ENCODE measurements at places on chromosomes 1 and 21. TPM values are rescaled to one million over a fixed set of nuclear protein-coding genes. Genes with fewer than 3 reads are reported as not detected.

Gene WNT9A
- 1.3 TPM for total RNA-seq

Gene FAM110D
- total RNA-seq, result not detected

Gene LCE3E
- total RNA-seq, result not detected

Gene GBP6
- total RNA-seq, result not detected

Gene LRRN2
- total RNA-seq, result not detected

Gene RABGGTB
- 74.5 TPM for total RNA-seq

Gene GPR89A
- total RNA-seq, result 18.5 TPM

Gene NKAIN1
- 0.26 TPM for total RNA-seq

Gene LRRIQ3
- total RNA-seq, result 0.46 TPM

Gene TNFAIP8L2
- not detected for total RNA-seq

Gene SLFNL1
- 0.46 TPM for total RNA-seq

Gene ADCY10
- total RNA-seq, result under 0.01 TPM

Gene CD84
- not detected for total RNA-seq

Gene SPTA1
- under 0.01 TPM for total RNA-seq

Gene KRTAP19-1
- total RNA-seq, result not detected

Gene FCGR2B
- not detected for total RNA-seq

Gene LRRC53
- total RNA-seq, result not detected

Gene NCMAP
- total RNA-seq, result not detected

Gene SVBP
- total RNA-seq, result 5.9 TPM

Gene SLC45A3
- total RNA-seq, result 4.3 TPM

Gene ZNF687
- 12.5 TPM for total RNA-seq

Gene MORC3
- total RNA-seq, result 31.6 TPM

Gene PMVK
- 9.6 TPM for total RNA-seq

Gene CD5L
- not detected for total RNA-seq

Gene RSBN1
- 17.7 TPM for total RNA-seq

Gene KCNK2
- 16.3 TPM for total RNA-seq

Gene PTGFR
- total RNA-seq, result 28.9 TPM

Gene ATP6V1G3
- not detected for total RNA-seq

Gene PLEKHG5
- total RNA-seq, result 37.3 TPM

Gene SLAMF9
- total RNA-seq, result 0.59 TPM

Gene ZBTB8A
- 6.9 TPM for total RNA-seq

Gene KCNA2
- total RNA-seq, result not detected

Gene PTGER3
- 2.8 TPM for total RNA-seq

Gene RPS6KC1
- total RNA-seq, result 38.0 TPM

Gene HMCN1
- 151 TPM for total RNA-seq

Gene COL9A2
- 1.5 TPM for total RNA-seq

Gene JAM2
- 3.3 TPM for total RNA-seq

Gene ST6GALNAC5
- total RNA-seq, result 0.83 TPM

Gene FAM43B
- total RNA-seq, result 0.13 TPM

Gene GSTM2
- total RNA-seq, result 27.1 TPM

Gene CA6
- total RNA-seq, result not detected

Gene LCE2B
- total RNA-seq, result not detected

Gene PTPN14
- 72.3 TPM for total RNA-seq
